PC-3 (cell line): ENCODE measurements at places on chromosomes 12 and 14.

DNA sequence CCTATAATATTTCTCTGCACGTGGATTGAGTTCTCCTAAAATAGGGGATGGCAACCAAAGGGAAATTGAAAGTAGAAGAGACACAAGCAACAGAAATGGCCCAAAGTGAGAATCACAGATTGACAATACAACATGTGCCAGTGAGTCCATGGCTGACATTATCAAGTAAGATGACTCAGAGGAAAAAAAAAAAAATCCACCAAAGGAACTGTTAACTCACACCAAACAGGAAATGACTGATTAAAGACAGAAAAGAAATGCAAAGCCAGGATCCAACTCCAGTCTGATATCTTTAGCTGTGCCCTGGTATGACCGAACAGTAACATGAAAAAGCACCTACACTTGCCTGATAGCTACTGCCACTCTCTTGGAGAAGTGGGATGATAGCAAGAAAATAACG lies 485.0 kb downstream of the PRKD1 start:
- peak; percentile 53 for DNase-seq

DNA sequence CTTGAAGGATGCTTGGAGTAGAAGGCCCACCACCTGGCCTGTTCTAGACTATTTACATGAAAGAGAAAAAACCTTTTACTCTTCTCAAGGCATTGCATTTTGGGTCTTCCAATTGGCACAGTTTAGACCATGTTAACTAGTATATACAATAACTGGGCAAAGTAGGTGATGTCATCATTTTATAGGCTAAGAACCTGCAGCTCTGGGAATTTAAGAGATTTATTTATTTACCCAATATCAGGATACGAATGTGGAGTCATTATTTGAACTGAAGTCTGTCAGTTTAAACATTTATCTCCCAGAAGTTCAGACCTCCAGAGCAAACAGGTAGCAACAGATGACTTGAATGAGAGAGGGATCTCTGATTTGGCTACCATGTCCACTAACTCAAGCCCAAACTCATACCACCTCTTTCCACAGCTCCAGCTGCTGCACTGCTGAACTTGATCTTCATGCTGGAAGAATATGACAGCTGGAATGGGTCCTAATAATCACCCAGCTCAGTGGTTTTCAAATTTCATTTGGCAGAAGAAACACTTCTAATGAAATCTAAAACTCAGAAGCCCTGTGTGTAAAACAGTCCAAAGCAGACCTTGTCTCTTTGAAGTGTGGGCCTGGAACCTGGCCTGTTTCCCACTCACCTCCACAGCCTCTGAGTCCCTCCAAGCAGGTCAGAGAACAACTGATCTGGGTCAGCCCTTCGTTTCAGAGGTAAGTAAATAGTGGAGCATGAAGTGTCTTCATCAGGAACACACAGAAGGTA lies 179.2 kb downstream of the EMP1 start:
- DNase-seq: peak; percentile 73

DNA sequence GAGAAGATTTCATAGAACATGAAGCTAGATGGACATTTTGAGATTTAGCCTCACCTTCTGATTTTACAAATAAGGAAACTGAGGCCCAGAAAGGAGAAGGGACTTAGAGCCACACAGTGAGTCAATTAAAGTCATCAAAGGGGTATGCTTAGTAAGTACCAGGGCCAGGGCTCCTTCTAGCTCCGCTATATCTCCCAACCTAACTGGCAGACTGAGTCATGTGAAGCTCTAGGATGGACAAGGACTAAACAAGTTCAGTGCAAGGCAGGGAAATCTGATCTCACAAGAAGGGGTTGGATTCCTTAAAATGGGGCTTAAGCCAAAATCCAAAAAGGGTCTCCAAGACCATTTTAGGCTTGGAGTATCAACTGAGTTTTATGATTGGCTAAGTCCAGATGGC lies 215.8 kb downstream of the PHLDA1 start:
- no peak for DNase-seq

GRCh38 chr12:5197656-5198055 lies 154.0 kb downstream of the KCNA5 start:
- DNase-seq: no peak

DNA sequence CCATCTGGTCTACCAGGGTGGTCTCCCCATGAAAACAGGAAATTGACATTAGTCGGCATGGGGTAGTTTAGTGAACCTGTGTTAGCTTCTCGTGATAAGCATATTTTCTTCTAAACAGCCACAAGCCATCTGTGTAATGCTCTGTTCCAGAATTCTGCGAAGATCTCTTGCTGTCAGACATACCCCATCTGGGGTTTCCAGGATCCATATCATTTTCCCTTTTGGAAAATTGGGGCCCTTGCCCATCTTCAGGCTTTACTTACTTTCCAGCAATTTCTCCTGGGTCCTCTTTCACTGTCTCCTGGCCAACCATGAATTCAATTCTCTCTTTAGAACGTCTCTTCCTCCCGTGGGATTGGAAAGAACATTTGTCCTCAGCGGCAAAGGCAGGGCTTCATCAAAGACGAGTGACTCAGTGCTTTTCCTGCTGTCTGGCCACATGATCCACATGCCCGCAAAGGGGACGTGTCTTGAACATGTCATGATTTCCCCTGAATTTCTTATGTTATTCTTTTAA lies 21.4 kb upstream of the NCOR2 start:
- DNase-seq: peak; percentile 58

GRCh38 chr12:21884936-21885335 lies 56.3 kb downstream of the ABCC9 start:
- DNase-seq: no peak

GRCh38 chr14:103099081-103099732 lies 4.7 kb downstream of the EXOC3L4 start:
- no peak for DNase-seq

GRCh38 chr12:124655048-124655697 lies 87.8 kb upstream of the NCOR2 start:
- no peak for DNase-seq

DNA sequence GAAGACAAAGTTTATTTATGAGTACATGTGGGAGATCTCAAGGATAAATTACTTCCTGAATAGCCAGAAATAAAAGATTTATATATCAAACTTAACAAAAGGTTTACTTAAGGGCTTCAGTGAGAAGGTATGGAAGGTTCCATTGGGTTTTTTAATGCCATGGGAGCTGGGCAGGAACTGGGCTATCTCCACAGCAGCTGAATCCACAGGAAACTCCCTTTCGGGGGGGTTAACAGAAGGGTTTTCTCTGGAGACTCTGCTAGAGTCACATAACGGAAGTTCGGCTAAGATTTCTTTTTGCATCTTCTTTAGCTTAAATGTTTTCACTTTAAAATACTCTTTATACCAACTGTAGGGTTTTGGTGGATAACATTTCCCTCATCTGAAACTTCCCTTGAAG lies 113.5 kb downstream of the UNC79 start:
- DNase-seq: no peak

GRCh38 chr12:76384560-76384959 lies 36.3 kb upstream of the BBS10 start:
- DNase-seq: no peak

DNA sequence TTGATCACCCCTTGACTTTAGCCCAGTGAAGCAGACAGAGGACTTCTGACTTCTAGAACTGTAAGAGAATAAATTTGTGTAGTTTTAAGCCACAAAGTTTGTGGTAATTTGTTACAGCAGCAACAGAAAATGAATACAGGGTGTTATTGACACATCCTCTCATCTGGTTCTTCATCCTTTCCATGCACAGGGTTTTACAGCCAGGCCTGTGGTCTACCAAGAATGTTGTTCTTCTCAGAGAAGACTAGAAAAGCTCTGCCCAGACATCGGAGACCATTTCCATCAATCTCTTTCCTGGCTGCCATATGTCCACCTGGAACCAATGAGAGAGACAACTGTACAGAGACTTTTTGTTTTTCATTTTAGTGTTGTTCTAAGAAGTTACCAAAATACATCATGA lies 308.2 kb upstream of the AMIGO2 start:
- DNase-seq: no peak

DNA sequence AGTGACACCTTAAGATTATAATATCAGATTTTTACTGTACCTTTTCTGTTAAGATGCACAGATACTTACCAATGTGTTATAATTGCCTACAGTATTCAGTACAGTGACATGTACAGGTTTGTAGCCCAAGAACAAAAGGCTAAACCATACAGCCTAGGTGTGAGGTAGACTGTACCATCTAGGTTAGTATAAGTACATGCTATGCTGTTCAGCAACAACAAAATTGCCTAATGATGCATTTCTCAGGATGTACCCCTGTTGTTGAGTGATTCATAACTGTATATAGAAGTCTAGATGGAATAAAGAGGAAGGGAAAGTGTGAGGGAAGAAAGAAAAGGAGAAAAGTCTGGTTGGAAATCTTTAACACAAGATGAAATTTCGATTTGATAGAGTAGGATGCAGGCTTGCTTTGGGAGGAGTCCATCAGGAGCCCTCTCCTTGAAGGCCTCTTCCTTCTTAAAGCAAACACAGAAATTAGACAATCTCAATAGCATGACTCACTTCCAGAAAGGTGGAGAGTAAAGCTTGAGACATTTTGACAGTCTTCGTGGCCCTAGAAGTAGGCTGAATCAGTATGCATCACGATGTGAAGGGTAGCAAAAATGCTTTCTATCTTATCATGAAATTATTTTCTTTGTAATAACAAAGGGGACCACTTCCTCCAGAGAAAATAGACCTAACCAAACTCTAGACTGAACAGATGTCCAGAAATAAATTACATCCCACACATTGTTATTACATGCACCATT lies 191.5 kb downstream of the SYT1 start:
- peak; percentile 87 for DNase-seq

DNA sequence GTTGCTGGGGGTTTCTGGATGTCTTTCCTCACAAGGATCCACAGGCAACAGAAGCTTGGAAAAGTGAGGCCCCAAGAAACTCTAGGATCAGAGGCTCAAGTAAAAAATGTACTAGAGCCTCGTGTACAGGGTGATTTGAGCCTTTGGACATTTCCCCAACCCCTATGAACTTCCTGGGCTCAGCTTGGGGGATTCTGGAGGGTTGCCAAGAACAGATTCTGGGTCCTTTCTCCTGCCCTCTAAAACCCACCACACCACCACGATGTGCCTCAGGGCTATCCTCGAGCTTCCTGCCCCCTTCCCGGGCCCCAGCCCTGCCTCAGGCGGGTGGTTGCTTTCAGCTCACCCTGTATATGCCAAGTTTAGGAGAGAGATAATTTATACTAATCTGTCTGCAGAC lies 583 bp downstream of the FAM186B start:
- DNase-seq: no peak

GRCh38 chr12:2561367-2561766 lies 233.4 kb upstream of the FKBP4 start:
- DNase-seq: no peak

- no peak for DNase-seq
Observed at GRCh38 chr12:108860443-108860842, 3.1 kb upstream of the SSH1 start.

GRCh38 chr14:100778951-100779690 lies 46.8 kb upstream of the MEG3 start:
- DNase-seq: no peak

DNA sequence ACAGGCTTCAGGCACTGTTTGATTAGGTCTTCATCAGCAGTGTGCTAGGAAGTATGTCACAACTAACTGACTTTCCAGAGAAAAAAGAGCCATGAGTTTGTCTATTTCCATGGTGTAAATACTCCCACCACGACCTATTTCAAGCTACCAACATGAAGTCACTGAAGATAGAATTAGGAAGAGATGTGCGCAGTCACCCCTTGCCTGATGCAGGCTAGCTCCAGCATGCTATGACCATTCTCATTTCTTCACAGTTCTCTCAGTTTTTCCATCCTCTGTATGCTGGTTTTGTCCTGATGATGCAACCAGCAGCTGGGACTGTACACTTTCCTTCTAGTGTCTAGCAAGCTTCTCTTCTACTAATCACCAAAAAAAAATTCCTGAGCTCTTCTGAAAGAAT lies 191.6 kb upstream of the NUDT4 start:
- DNase-seq: no peak

GRCh38 chr14:101083564-101084435 lies 180.3 kb upstream of the RTL1 start:
- peak; percentile 27 for DNase-seq

- peak; percentile 78 for DNase-seq
Observed at GRCh38 chr12:56593909-56594621, 36.1 kb downstream of the BAZ2A start.

DNA sequence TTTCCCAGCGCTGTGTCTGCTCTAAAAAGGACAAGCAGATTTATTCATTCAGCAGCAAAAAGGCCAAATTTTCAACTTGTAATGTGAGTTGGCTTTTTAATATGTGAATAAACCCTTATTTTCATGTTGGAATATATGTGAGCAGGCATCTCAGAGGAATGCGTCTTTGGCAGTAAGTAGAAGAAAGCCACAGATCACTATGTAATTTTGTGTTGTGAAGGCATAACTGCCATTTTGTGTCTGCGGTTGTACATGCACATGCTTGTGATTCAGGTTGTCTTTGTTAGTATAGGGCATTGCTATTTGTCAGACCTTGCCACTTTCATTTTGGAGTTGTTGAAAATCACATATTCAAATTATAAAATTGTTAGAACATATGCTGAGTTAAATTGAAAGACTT lies 398.8 kb upstream of the RGS6 start:
- DNase-seq: no peak

- peak; percentile 93 for DNase-seq
Observed at GRCh38 chr14:75561013-75561432, 17.4 kb upstream of the FLVCR2 start.

- no peak for DNase-seq
Observed at GRCh38 chr14:79418649-79419415, 792.5 kb downstream of the DIO2 start.

GRCh38 chr12:68199127-68199526 lies 26.5 kb downstream of the IL26 start:
- no peak for DNase-seq

DNA sequence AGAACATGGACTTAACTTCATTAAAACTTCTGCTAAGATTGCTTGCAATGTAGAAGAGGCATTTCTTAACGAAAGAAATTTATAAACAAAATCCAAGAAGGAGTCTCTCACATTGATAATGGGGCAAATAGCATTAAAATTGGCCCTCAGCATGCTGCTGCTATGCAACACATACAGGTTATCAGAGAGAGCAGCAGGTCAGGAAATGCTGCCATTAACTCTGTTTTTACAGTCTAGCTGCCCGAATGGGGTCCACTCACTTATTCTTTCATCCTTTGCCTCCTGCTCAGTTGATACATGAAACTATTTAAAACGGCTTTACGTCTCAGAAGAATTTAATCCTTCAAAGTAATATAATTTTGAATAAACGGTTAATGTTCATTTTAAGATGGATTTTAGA lies 620.4 kb downstream of the SLC16A7 start:
- DNase-seq: no peak

DNA sequence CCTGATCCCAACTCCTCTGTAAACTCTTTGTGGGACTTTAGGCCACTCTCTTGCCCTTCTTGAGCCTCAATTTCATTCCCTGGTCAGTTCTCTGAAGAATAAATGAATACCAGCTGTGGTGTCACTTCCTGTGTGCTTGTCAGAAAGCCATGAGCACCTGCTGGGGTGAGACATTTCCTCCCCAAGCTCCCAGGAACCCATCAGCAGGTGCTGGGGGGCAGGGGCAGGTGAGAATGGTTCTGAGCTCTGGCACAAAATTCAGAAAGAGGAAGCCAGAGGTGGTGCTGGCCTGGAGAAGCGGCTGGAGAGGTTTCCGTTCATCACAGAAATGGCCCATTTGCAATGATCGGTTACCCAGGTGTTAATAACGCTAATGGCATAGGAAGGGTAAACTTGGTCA lies 14.9 kb downstream of the LHX5 start:
- DNase-seq: no peak

GRCh38 chr14:103020271-103021170 lies 36.8 kb downstream of the CDC42BPB start:
- no peak for DNase-seq

- DNase-seq: peak; percentile 41
Observed at GRCh38 chr14:94213021-94213420, 38.9 kb downstream of the PPP4R4 start.
